ENCODE measurements at places on chromosomes 5 and 9.

DNA sequence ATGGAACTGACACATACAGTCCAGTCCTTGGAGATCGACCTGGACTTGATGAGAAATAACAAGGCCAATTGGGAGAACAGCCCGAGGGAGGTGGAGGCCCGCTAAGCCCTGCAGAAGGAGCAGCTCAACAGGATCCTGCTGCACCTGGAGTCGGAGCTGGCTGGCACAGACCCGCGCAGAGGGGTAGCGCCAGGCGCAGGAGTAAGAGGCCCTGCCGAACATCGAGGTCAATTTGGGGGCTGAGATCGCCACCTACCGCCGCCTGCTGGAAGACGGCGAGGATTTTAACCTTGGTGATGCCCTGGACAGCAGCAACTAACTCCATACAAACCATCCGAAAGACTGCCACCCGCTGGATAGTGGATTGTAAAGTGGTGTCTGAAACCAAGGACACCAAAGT is 1610.1 kb upstream of the ACO1 start:
- no peak for DNase-seq

DNA sequence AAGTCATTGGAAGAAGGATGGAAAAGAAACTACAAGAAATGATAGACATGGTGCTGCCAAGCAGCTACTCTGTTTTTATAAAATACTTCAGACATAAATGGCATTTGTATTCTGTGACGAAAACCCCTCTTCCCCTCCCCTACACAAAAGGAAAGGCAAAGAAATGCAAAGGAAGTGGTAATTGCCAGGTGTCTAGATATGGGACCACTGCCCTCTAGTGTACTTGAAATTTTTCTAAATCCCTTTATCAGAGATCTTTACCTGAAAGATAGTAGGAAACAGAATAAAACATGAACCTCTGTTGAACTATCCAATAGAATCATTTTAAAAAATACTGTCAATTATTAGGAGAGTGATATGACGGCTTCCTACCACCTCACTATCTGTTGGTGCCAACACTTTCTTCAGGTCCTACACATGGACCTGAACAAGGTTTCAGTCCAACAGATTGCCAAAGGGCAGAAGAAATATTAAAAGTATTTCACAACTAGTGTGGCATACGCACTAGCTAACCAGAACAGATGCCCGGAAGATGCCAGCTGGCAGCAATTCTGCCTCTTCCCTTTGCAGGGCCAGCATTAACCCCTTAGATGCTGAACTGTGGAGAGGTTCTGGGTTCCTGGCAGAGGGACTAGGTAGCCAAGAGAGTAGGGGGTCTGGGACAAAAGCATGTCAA is 104.1 kb downstream of the TSSK1B start:
- no peak for DNase-seq

GRCh38 chr9:100322954-100323536 is 29.7 kb downstream of the TEX10 start:
- no peak for DNase-seq

GRCh38 chr5:157545610-157546310 is 29.8 kb downstream of the ADAM19 start:
- DNase-seq, result no peak

- DNase-seq, result no peak
Observed at GRCh38 chr5:73443829-73444498, 4.6 kb downstream of the FOXD1 start.

DNA sequence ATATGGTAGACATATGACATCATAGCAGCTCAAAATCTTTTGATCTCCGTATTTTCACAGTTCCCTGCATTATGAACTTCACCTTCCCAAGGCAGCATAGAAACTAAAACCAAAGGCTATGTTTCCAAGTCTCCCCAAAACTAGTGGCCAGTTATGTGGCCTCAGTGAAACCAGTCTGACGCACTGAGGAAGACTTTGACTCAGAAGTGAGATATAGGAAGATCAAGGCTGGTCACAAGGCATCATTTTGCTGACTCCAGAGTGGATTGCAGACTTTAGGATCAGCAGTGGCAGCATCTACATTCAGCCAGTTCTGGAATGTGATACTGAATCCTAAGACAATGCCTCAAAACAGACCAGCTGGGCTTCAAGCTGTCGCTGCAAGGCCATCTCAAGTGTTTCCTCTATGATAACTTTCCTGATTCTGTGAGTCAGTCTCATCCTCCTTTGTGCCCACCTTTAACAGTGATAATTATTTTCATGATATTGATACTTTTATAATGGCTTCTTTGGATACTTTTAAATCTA is 34.4 kb upstream of the ELL2 start:
- DNase-seq, result no peak

GRCh38 chr5:90477073-90477472 is 2.4 kb downstream of the POLR3G start:
- DNase-seq, result no peak

DNA sequence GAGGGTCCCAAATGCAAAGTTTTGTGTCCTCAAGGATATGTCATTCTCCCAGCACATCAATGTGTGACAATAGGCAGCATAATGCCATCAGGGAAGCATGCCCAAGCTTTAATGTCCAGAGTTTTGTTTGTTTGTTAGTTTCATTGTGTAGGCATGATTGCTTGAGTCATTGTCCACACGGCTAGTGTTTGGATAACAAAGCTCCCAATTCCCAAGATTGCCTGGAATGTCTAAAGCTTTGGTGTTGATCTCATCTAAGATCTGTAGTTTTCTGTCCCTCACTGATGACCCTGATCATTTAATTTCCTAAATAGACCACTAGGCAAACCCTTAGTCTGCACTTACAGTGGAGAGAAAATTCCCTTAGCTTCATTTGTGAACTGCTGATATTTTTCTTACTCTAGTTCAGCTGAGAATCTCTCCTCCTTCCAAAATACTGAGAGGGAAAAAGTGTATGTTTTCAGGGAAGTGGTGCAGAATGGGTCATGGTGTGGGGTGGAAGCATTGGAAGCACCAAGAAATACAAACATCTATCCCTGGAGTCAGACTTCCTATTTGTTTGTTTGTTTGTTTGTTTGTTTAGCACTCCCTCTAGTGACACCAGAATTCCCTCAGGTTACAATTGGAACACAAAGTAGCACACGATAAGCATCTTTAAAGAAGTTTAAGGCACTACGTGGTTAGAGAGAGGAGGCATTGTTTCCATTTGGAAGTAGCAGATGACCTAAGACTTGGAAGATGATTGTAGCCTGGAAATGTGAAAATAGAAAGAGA is 127.1 kb downstream of the PRDM6 start:
- DNase-seq, result no peak

- no peak for DNase-seq
Observed at GRCh38 chr5:123124859-123125595, 36.0 kb downstream of the PRDM6 start.

DNA sequence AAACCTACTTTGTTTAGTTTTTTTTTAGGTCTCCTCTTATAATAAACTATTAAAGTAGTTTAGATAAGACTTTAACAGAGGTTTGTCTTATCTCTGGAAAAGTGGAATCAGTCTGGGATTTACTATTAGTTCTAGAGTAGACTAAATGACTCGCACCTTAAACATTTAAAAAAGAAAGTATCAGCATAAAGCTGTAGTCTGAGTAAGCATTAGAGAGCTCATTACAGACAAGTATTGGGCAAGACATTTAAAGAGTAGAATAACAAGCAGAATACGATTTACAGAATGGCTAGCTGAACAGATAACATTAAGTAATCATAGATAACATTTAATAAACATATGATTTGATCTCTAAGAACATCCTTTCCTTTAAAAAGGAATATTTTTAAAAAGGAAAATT is 226.0 kb upstream of the DMAC1 start:
- DNase-seq, result no peak

DNA sequence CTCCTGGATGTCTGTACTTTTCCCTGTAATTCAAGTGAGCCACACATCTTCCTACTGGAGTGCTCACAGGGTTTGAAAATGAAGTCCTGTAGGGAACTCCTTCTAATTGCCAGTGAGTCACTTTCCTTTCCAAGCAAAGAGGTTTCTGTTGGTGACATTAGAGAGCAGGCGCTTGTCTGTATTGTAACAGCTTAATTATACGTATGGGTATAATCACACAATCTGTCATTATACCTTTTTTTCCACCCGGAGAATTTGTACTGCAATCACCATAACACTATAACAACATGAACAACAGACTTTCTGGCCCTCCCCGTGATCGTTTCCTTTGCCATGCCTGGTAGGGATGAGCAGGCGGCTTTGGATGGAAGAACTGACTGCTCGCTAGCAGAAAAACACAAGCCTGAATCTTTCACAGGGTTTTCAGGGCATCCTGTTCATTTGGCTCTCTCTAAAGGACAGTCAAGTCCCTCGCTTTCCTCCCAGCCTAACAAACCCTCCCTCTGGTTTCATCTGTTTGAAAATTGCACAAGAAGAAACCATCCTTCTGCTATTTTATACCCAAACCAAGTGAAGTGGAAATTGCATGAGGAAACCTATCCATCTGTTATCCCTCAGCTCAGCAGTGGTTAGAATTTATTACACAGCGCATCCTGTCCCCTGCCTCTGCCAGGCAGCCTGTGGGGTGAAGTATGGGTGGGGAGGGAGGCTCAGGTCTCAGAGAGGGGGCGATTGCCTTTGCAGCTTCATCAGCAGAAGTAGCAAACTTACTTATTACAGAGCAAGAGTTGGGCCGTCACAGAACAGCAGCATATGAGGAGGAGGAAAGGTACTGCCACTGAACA is 307.0 kb upstream of the TLE4 start:
- DNase-seq, result no peak

- no peak for DNase-seq
Observed at GRCh38 chr9:122374885-122375420, 4.1 kb downstream of the PTGS1 start.

- DNase-seq, result no peak
Observed at GRCh38 chr5:168978015-168978414, 322.9 kb downstream of the SLIT3 start.

DNA sequence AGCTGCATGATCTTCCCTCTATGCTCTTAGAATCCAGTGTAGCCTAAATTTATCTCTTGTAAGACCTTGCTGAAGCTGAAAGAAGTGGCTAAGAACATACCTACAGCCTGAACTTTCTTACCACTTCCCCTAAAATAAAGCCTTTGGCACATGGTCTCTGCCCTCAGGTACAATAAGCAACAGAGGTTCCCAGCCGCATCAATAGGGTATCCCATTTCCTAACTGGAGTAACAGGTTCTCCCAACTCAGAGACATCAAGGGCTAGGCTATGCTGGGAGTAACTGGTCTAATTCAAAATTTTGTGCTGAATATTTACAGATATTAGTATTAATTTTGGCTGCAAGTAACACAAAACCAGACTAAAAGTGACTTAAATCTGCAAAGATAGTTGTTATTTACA is 335.8 kb upstream of the TRPC7 start:
- DNase-seq, result no peak

DNA sequence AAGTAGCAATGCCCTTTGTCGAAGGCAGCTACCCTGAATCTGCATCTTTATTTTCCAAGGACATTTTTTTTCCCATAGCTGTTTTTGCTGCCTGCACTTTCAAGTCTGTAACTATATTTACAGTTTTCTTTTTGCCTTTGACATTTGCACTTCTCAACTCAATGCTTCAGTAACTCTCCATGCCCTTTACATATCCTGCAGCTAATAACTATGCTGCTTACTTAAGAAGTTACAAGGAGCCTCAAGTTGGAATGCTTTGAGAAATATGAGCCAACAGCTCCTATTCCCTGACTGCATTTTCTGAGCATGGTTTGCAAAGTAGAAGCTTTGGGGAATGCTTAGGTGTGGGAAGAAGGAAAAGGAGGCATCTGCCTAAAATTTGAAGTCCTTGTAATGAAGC is 194.8 kb upstream of the TRPC7 start:
- no peak for DNase-seq

GRCh38 chr5:39447059-39447458 is 22.3 kb upstream of the DAB2 start:
- no peak for DNase-seq

DNA sequence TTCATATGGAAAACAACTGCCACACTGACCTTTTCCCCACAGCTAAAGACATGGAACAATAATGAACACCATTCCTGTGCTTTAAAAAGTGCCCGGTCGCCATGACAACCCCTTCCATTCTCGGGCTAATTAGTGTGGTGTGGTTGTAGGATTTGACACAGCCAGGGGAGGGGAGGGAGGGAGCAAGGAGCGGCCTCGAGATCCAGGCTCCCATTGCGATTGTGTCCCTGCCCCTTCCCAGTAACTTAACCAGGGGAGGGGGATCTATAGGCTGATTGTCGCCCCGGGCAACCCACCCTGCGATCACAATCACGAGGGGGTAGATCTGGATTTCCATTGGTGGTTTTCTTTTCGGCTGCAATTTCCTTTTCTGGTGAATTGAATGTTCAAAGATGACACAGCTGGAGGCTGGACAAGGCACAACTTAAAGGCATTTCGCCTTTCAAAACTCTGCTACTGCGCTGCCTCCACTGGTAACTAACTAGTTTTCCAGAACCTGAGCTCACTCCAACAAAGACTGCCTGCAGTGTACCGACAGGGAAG is 96.7 kb upstream of the RETREG1 start:
- no peak for DNase-seq

- DNase-seq, result no peak
Observed at GRCh38 chr5:148909040-148909439, 82.6 kb downstream of the ADRB2 start.

DNA sequence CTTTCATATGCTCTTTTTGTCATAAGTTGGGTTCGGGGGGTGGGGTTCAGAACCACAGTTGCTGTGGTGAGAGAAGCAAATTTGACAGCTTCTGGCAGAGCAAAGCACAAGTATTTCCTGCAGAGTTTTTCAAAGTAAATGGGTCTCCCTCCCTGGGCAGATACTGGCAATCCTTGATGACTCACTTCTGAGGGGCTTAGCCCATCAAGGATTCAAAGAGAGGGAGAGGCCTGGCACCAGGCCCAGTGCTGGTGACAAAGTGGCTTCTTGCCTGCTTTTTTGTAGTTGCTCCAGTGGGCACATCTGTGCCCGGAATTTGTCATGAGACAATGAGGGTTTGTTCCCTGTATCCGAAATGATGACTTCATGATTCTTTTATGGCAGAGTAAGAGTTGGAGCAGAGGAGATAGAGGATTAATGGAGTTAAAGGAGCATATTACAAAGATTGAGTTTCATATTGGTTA is 46.6 kb upstream of the TNC start:
- no peak for DNase-seq

GRCh38 chr5:143350751-143351602 is 52.5 kb downstream of the NR3C1 start:
- DNase-seq, result no peak

- no peak for DNase-seq
Observed at GRCh38 chr5:181044662-181045305, 4.7 kb downstream of the BTNL9 start.
